ELF-1 (cell line): ENCODE measurements at places on chromosomes 2 and 18.

GRCh38 chr2:120442923-120443571 lies 97.1 kb downstream of the INHBB start:
- DNase-seq = peak; percentile 93

- DNase-seq = no peak
Observed at GRCh38 chr2:15860051-15860663, 80.2 kb upstream of the MYCN start.

DNA sequence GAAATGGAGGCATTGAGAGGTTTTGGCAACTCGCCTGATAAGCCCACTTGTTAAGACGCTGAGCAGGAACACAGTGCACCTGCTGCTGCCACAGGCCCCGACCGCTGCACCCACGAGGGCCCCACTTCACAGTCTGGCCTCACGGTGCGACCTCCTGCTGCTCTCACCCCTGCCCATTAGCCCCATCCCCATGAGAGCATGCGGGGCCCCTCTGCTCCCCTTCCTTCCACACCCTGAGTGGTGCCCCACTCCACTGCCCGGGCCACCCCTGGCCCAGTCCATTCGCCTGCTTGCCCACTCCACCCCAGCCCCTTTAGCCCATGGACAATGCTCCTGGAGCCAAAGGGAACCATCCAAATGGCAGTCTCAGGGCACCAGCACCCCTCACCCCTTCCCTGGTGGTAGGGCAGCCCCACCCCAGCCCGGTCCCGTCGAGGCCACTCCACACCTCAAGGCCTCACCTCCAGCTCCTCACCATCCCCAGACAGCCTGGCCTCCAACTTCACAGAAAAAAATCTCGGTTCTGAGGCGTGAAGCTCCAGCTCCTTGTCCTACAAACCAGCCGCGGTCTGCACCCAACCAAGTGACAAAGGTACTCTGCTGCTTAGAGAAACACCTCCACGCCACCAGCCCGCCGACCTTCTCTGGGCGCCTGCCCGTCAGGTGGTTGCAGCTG lies 6.7 kb upstream of the GPR55 start:
- DNase-seq = no peak

- peak; percentile 66 for DNase-seq
Observed at GRCh38 chr2:101251844-101252407, 760 bp upstream of the CNOT11 start.

GRCh38 chr2:18404708-18405107 lies 155.7 kb downstream of the RDH14 start:
- no peak for DNase-seq

DNA sequence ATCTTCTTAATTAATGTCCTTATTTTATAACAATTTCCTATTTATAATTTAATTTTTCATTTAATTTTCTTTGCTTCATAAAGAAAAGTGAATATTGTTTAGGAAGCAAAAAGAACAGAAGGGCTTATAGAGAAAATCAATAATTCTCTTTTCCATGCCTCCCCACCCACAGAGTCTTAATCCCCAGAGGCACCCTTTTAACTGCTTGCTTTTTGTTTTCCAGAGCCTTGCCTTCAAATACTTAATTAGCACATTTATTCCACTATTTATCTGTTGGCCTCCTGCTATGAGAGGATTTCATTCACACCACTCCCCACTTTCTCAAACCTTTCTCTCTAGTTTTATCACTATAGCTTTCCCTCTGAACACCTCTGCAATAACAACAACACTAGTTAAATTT lies 373.6 kb downstream of the MBD2 start:
- DNase-seq = no peak

GRCh38 chr18:79624356-79625170 lies 55.0 kb upstream of the CTDP1 start:
- no peak for DNase-seq

GRCh38 chr2:183011743-183012142 lies 26.5 kb downstream of the NCKAP1 start:
- DNase-seq = no peak
